ENCODE measurements at places on chromosomes 16 and 17. TPM values are rescaled to one million over a fixed set of nuclear protein-coding genes. Genes with fewer than 3 reads are reported as not detected.

Gene SLC16A11
- total RNA-seq = 0.43 TPM

Gene NTN1
- 0.86 TPM for total RNA-seq

Gene ZNF213
- total RNA-seq = 5.3 TPM

DNA sequence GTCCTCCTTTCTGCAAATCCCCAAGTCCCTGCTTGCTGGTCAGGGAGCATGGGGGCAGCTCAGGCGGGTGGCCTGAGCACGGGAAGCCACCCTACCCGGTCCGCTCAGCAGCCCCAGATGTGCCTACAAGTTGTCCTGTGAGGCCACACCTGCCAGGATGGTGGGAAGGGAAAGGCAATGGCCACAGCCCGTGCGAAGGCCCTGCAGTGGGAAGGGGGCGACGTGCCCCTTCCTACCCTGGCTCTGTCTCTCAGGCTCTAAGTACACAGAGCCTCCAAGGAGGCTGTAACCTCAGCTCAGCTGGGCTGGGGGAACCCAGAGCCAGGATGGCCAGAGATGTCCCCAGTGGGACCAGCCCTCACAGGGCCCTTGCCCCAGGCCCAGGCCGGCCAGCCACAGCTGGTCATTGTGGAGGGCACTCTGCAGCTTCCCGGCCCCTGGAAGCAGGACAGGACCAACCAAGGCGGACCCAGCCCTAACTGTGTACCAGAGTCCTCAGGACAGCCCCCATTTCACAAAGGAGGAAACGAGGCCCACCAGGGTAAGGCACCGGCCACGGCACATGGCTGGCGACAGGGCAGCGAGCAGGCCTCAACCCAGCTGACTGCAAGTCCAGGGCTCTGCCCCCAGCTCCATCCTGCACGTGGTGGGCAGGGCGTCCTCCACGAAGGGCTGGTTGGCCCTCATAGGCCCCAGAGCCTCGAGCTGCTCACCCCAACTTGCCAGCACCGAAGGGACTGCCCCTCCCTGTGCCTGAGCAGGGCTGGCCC, 82.3 kb downstream of the RTN4RL1 start:
- no peak for DNase-seq

- no peak for DNase-seq
Measured at GRCh38 chr16:47311738-47312505, 148.9 kb downstream of the ITFG1 start.

DNA sequence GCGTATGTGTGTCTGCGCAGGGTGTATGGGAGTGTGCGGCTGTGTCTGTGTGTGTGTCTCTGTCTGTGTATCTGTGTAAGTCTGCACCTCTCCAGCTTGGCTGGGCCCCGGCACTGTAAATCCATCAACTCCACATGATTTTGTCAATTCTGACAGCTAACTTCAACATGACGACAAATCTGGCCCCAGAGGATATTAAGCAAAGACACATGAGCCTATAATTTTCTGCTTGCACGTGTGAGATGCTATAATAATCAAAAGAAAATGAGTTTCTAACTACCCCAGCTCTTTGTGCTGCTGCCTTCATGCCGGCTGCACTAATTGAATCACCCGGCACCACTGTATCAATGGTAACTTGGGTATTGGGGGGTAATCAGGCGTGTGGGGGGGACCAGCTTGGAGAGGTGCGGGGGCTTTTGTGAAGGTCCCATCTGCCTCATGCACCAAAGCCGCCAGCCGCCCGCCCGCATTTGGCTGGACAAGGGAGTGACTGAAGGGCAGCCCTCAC, 57.6 kb upstream of the LHX1 start:
- DNase-seq = no peak

Data from Caco-2 (cell line).